ENCODE measurements at places on chromosomes 3 and 15.

DNA sequence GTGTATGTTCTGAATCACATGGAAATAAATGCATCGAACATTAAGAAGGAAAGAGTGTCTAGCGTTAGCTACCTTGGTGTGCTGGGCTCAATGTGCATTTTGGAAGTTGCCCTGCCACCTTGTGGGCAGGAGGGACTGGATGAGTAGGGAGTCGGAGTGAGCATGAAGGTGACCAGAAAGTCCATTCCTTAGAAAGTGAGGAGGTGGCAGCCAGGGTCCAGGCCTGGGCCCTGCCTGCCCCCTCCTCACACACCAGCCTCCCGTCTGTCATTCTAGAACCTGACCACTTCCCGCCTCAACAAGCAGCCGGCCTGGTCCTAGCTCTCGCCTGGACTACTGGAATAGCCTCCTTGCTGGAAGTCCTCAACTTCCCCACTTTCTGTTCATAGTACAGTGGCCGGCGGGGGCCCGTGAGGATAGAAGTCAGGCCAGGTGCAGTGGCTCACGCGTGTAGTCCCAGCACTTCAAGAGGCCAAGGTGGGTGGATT lies 10.2 kb upstream of the GATA2 start:
- no peak for DNase-seq

DNA sequence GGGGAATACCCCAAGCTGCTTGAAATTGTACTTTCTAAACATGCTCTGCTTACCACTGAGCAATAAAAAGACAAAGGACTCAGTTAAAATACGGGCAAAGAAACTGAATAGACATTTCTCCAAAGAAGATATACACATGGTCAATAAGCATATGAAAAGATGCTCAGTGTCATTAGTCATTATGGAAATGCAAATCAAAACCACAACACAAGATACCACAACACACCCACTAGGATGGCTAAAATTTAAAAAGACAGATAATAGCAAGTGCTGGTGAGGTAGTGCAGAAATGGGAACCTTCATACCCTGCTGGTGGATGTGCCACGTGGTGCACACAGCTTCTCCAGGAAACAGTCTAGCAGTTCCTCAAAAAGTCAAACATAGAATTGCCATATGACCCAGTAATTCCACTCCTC lies 21.3 kb downstream of the LRIG1 start:
- no peak for DNase-seq

DNA sequence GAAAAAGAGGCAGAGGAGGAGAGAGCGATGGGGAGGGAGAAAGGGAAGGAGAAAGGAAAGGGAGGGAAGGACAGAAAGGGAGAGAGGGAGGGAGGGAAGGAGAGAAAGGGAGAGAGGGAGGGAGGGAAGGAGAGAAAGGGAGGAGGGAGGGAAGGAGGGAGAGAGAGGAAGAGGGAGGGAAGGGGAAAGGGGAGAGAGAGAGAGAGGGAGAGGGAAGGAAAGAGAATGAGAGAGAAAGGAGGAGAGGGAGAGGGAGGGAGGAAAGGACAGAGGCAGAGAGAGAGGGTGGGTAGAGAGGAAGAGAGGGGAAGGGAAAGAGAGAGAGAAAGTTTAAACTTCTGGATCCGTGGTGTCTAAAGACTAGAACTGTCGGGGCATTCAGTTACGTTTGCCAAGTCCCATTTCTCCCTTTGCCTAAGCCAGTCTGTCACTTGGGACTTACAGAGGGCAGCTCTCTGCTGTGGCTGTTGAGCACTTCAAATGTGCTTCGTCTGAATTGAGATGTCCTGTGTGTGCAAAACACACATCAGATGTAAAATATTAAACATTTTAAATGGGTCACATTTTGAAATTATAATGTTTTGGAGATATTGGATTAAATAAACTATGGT lies 62.6 kb downstream of the PLXNA1 start:
- DNase-seq, result no peak

DNA sequence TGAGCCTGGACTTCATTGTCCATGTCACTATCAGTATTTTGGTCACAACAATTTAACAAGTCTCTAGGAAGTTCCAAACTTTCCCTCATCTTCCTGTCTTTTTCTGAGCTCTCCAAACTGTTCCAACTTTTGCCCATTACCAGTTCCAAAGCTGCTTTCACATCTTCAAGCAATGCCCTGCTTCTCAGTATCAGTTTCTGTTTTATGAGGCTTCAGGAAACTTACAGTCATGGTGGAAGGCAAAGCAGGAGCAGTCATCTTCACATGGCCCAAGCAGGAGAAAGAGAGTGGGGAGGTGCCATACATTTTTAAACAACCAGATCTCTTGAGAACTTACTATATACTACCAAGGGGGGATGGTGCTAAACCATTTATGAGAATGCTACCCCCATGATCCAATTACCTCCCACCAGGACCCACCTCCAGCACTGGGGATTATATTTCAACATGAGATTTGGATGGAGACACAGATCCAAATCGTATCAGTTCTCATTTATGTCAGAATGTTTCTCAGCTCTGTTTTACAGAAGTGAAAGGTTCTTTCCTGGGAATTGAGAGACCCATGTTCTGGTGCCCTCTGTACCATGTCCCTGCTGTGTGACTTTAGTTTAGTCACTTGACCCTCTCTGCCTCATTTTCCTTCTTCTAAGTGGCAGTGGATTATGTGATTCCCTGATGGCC lies 169.7 kb downstream of the PLCL2 start:
- no peak for DNase-seq

DNA sequence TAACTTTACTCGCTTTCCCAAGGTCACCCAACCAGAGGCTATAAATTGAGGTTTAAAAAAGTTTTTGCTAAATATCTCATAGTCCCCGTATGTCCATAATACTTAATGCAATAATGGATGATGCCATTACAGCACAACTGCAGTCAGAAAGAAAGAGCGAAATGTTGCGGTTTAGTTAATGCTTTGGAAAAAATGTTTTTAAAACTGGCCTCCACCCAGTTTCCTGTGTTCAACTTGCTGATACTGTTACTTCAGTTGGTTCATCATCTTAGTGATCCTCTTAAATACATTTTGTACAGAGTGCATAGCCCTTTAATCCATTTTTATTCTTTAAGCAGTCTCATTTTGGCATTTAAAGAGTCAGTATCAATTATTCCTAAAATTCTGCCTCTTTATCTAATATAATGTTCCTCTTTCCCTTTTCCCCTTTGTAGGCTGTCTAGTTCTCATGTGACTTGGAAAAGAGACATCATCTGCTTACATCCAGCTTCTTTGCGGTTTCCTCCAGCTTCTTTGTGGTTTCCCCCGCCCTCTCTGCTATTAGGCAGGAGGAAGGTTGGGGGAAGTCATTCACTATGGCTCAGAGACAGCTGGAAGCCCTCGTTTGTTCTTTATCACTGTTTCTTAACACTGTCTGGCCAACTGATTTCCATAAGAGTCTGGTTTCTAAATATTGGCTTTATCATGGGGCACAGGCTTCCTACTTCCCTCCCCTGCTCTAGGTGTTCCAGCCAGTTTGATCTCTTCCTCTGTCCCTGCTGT lies 154.3 kb downstream of the GOLIM4 start:
- DNase-seq, result no peak

- no peak for DNase-seq
Measured at GRCh38 chr3:8555725-8556472, 54.3 kb downstream of the LMCD1 start.

- no peak for DNase-seq
Measured at GRCh38 chr3:136995652-136996051, 37.9 kb downstream of the IL20RB start.

DNA sequence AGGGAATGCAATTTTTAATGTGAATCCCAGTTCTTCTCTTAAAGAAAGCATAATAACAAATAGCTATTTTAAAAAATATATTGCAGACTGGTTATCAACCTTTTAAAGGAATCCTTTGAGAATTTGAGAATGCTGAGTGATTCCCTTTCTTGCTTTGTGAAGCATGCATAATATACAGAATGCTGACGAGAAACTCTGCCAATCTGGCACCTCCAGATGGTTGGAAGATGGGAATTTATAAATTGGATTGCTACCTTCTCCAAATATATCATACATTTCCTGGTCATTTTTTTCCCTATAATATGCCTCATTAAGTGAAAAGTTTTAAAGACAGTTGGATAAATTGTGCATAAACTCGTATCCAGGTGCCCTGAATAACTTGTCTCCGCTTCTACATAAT lies 333.9 kb upstream of the ARPP21 start:
- DNase-seq, result no peak

DNA sequence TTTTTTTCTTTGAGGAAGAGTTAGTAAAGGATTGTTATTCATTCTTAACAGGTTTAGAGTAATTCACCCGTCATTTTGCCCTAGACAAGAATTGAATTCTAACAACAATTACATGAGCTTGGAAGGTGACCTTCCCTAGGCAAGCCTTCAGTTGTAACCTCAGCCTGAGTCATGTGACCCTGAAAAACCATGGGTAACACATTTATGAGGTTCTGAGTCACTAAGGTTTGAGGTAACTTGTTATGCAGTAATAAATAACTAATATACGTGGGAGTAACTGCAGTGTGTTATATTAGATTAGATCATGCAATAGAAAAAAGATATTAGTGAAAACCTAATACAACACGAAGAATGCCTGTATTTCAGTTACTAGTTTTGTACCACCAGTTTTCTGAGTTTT lies 237.6 kb upstream of the NDN start:
- DNase-seq, result no peak

DNA sequence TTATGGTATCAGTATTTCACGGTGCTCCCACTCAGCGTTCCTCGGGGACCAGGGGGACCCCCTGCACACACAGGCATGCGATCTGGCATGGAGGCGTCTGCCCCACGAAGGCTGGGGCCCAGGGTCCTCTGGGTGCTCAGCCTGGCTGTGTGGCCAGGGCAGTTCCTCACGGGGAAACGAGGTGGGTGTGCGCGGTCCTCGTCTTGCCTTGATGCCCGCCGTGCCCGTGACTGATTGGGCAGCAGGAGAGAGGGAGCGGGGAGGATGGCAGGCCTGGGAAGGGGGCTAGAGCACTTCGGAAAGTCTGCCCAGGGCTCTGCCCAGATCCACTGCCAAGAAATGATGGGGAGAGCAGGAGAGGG lies 10.9 kb downstream of the LINGO1 start:
- DNase-seq, result no peak

DNA sequence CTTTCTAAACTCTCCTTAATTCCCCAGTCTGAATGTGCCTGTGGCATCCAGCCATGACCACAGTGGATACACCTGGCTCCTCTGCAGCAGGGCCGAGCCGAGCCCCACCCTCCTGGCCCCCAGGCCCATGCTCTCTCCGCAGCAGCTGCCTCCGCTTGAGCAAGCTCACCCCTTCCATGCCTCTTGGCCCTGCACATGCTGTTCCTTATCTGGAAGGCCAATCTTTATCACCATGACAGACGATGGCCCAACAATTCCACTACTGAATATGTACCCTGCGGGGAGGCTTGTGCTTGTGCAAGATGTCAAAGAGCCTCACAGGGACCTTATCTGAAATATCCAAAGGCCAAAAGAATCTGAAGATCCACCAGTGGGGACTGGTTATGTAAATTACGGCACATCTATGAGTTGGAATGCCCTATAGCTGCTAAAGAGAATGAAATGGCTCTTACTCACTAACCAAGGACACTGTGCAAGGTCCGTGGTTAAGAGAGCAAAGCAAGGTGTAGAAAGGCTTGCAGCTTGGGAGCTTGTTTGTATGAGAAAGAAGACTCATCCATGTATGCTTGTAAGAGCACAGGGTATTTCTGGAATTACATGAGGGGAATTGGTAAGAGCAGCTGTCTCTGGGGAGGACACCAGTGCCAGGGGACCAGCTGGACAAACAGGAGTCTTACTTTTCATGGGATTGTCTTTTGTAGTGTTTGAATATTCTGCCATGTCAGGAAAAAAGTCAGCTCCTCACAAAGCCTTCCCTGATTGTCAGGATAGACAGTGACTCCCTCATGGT lies 55.2 kb downstream of the WNT7A start:
- no peak for DNase-seq

DNA sequence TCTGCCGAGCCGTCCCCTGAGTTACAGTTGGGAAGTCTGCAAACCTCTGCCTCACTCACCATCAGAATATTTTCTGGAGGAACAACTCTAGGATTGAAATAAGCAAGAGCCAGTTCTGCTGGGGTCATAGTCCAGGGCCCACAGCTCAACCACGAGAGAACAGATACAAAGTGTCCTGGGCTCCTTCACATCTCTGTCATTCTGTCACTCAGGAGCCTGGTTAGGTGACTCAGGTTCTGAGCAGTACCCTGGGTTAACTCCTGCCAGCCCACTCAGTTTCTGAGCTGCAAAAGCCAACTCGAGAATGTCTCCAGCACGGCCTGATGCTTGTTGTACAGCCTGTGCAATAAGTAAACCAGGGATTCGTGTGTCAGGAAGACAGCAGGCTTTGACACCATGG lies 155.7 kb downstream of the SLCO3A1 start:
- DNase-seq, result no peak

GRCh38 chr3:184372296-184372821 lies 5.6 kb downstream of the THPO start:
- no peak for DNase-seq

DNA sequence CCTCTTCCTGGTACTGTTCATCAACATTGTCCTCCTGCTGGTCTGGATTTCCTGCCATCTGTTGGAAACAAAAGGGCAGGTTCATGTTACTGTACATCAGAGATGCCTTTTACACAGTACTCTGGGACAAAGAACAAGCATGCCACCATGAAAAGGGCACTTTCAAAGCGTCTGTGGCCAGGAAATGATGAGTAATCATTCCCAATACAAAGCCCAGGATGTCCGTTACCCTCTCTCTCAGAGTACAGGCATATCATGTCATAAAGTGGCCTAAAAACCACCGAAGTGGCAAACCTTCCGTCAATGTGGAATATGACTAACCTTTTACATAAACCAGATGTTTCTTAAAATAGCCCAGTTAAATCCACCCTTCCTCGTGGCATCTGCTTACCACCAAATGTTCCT lies 71.2 kb downstream of the GOLIM4 start:
- DNase-seq, result no peak

- no peak for DNase-seq
Measured at GRCh38 chr15:85756411-85757072, 38.2 kb downstream of the KLHL25 start.

GRCh38 chr3:3664935-3665334 lies 134.3 kb upstream of the LRRN1 start:
- DNase-seq, result no peak

GRCh38 chr3:125213364-125213755 lies 812 bp upstream of the SLC12A8 start:
- DNase-seq, result no peak

- no peak for DNase-seq
Measured at GRCh38 chr3:54999811-55000210, 72.0 kb upstream of the LRTM1 start.

DNA sequence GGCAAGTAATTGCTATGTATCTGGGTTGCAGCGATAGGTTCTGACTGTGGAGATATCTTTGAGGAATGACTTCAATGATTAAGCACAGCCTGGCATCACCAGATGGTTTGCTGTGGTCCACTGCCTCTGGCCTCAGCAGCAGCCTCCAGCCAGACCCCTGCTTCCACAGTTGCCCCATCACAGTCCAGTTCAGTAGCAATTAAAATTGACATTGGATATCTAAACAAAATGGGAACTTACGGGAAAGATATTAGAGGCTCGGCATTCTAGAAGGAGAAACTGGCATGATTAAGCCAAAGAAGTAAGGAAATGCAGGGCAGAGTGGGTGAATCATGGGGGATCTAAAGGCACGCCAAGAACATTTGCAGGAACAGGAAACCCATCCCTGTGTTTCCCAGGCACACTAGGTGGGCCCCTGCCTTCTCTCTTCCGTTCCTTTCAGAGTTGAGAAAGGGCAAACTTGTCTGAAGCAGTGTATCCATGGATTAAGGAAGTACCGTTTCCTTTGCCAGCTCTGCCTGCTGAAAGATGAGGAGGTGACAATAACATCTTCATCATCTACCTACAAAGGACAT lies 36.3 kb upstream of the SH3BP5 start:
- no peak for DNase-seq

Data from activated T-cell treated with anti-CD3 and anti-CD28 coated beads for 4 hours (primary cell).